Psoas muscle (tissue), 8 donors: ENCODE measurements at places on chromosomes 3 and 15. TPM values are rescaled to one million over a fixed set of nuclear protein-coding genes. Genes with fewer than 3 reads are reported as not detected.

Gene DYNLT2B
- total RNA-seq, result 2.3 TPM

Gene RYR3
- 159 TPM for total RNA-seq

Gene CLDN18
- total RNA-seq, result not detected

Gene CAPN3
- 413 TPM for total RNA-seq

Gene GADL1
- total RNA-seq, result 1.7 TPM

Gene EIF2B5
- 54.8 TPM for total RNA-seq

Gene OIP5
- total RNA-seq, result 3.5 TPM

Gene NANOGP8
- not detected for total RNA-seq

Gene DUOX1
- 0.64 TPM for total RNA-seq

Gene DAG1
- 125 TPM for total RNA-seq
